ENCODE measurements at places on chromosomes 16 and 17.
A peak's percentile ranks its signal among the peaks of the same experiment; 100 is the strongest.

DNA sequence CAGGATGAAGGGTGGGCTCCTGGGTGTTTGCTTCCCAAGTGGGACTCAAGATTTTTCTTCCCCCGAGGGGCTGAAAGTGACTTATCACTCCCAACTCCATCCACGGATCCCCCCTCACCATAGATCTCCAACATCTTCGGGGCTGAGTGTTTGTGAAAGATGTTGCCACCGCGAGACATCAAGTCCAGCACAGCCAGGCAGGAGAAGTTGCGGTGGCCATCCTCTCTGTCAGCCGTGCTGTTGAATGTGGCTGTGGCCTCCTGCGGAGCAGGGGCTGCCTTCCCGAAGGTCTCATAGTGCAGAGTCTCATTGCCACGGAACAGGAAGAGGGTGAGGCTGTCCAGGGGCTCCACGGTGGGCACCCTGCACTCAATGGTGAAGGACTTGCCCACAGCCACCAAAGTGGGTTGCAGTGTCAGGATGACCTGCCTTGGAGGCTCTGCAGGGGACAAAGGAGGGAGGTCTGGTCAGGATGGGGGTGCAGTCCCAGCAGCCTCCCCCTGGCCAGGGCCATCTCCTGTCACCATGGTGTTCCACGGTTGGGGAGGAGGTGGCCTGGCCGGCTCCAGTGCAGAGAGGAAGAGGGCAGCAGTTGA lies 5.5 kb downstream of the PRR29 start:
- no peak for DNase-seq

GRCh38 chr17:44599298-44600175 lies 42.3 kb downstream of the FZD2 start:
- no peak for DNase-seq

GRCh38 chr17:75516619-75517296 lies 430 bp downstream of the TSEN54 start:
- no peak for DNase-seq

GRCh38 chr17:53707566-53707965 lies 115.2 kb upstream of the KIF2B start:
- no peak for DNase-seq

DNA sequence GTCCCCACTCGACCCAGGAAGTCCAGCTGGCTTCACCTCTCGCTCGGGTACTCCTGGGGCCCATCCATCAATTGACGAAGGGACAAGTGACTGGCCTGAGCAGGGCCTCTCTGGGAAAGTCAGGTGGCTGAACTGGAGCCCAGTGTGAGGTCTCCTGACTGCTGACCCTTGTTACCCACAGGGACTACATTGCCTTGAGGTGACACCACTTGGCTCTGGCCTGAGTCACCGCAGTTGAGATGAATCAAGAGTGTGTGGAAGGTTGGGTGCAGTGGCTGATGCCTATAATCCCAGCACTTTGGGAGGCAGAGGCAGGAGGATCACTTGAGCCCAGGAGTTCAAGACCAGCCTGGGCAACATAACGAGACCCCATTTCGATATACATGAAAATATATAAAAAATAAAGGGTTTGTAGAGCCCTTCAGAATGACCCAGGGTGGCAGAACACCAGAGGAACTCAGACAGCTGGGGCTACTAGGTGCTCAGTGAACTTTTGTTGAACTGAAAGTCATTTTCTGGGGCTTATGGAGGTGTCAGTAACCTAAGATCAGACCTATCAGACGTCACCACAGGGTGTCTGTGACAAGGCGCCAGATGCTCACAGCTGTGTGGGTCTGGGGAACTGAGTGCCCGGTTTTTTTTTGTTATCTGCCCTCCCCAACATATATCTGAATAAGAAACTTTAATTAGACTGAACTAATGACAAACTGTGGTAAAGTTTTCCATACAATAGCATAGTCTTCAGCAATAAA lies 14.8 kb upstream of the ZFP90 start:
- no peak for DNase-seq

DNA sequence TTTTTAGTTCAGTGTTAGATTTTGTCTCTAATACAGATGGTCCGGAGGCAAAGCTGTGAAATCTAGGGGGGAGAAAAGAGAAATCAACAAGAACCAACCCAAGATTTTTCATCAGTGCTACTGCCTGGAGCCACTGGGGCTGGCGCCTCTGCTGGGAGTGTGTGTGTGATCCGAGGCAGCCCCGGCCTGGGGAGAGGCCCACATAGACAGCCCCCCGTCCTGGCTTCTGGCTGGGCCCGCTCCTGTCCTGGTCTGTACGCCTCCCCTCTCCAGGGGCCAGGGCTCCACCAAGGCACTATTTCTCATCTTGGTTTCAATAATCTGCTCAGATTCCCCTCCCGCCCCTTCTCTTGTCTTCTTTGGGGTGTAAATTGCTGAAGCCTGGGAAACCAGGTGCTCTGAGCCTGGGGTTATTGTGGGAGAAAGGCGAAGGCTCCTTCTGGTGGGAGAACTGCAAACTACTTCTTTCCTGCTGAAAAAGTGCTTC lies 7.8 kb downstream of the BAHCC1 start:
- DNase-seq, result no peak

GRCh38 chr17:27088767-27089078 lies 205.2 kb upstream of the WSB1 start:
- no peak for DNase-seq

GRCh38 chr16:24514096-24514495 lies 25.3 kb upstream of the RBBP6 start:
- DNase-seq, result no peak

- DNase-seq, result peak; percentile 24
These were observed 26.2 kb downstream of the ENDOV start for GRCh38 chr17:80441133-80441578.

- no peak for DNase-seq
These were observed 3.9 kb downstream of the NAGS start for GRCh38 chr17:44008205-44008909.

GRCh38 chr16:19874026-19874425 lies 10.6 kb downstream of the GPRC5B start:
- DNase-seq, result no peak

GRCh38 chr16:29819506-29819905 lies 756 bp upstream of the MVP start:
- no peak for DNase-seq

- DNase-seq, result no peak
These were observed 7.2 kb upstream of the ZNF778 start for GRCh38 chr16:89210165-89210903.

- peak; percentile 52 for DNase-seq
These were observed 4.2 kb downstream of the NR1D1 start for GRCh38 chr17:40095944-40096791.

GRCh38 chr17:79859676-79860615 lies 20.7 kb upstream of the CBX4 start:
- no peak for DNase-seq
